Activated T-helper 2 cell treated with anti-CD3 and anti-CD28 coated beads, Interferon-gamma antibody, Interleukin-2, Interleukin-4, amounts not matched to agents 10 μg/mL and 5 μg/mL and 100 μg/mL, durations not matched to agents 14 hours and 24 hours and 36 hours (primary cell): ENCODE measurements at places on chromosomes 1 and 21. TPM values are rescaled to one million over a fixed set of nuclear protein-coding genes. Genes with fewer than 3 reads are reported as not detected.

Gene ACTRT2
- total RNA-seq = not detected in 2 replicates

Gene TRIM45
- 1.5 and 1.8 TPM in 2 replicates for total RNA-seq

Gene EPHA8
- total RNA-seq = not detected in 2 replicates

Gene PMF1
- 115 and 117 TPM in 2 replicates for total RNA-seq

Gene NCMAP
- not detected in 2 replicates for total RNA-seq

Gene DPH5
- 33.5 and 40.0 TPM in 2 replicates for total RNA-seq

Gene ADCY10
- 0.07 and 0.09 TPM in 2 replicates for total RNA-seq

- no peak for DNase-seq
Observed at GRCh38 chr1:93554883-93555872, 107.3 kb downstream of the FNBP1L start.

DNA sequence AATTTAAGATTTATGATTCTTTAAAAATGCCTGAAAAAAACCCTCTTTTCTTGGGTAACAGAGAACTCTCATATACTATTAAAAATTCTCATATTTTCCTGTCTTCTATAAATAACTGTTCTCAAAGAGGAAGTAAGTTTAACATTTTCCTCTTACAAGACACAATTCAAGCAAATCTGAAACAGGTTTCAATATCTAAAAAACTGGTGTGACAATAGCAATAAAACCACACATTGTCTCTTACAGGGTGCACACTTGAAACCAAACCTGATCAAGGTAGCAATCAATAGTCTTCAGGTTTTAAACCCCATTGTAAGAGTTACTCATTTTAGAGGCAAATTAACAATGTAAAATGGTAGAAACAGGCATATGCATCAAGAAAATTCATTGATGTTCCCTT lies 28.0 kb downstream of the FUBP1 start:
- DNase-seq = no peak

DNA sequence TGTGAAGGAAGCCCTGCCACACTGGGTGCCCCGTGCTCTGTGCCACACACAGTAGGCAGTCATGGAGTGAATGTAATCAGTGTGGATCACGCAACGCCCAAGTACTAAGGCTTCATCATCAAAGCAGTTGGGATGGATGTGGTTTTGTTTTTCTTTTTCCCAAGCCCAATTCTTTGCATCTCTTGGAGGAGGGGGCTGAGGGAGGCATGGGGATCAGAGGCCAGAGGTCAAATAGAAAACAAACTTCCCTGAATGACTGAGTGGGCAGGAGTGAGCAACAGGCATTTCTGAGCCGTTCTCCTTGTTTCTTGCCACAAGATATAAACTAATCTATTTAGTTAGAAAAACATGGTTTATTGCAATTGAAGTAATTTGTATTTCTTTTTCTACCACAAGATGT lies 85.3 kb downstream of the TRABD2B start:
- DNase-seq = no peak

GRCh38 chr1:220235462-220235861 lies 36.8 kb downstream of the RAB3GAP2 start:
- no peak for DNase-seq

GRCh38 chr1:13513895-13514546 lies at the start of gene LRRC38:
Gene LRRC38, minus strand, starts transcription at chr1:13514003. Its CDS starts 410 bp downstream, at chr1:13513593.
- DNase-seq = no peak

DNA sequence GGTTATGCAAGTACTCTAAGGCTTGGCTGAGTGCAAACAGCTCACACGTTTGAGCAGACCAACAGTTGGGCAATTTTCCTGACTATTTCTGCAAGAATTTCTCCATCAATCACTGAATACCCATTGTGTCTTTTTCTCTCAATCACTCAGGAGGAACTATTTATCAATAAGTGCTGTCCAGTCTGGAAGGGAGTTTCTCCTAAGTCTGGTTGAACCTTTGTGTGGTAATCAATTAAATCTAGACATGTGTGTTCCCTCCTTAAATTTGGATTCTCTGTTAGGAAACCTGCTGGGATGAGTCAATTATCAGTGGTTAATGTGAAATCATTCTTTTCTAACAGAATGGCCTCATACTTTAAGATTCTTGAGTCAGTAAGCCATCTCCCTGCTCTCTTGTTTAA lies 6.8 kb upstream of the AADACL3 start:
- DNase-seq = no peak

DNA sequence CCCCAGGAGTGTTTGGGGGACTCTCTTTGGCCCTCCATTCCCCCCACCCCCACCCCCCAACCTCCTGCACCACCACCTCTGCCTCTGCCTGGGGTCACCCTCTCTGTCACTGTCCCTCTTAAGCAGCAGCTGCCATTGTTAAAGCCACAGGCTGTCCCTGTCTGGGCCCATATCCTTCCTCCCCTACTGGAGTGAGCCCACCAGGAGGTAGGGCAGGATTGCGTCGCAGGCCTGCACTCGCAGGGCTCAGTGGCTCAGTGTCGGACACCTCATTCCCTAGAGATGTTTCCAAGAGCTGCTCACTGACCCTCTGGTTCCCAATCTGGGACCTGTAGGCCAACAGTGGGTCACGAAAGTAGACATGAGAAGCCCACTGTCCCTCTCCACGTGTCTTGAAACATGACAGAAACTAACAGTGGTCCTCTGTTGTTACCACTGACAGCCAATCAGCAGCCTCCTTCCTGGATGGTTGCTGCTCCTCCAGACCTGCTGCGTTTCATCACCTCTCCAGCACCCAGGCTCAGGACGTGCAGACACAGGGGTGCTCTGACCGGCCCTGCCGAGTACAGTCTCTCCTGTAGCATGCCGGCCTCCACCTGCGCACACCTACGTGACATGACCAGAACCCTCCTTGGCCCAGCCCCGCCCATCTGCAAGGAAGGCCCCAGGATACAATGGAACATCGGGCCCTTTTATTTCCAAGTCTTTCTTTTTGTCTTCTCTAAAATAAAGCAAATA lies 7.7 kb downstream of the PRDM15 start:
- DNase-seq = no peak

GRCh38 chr1:115282807-115283208 lies 55.2 kb downstream of the NGF start:
- DNase-seq = no peak

DNA sequence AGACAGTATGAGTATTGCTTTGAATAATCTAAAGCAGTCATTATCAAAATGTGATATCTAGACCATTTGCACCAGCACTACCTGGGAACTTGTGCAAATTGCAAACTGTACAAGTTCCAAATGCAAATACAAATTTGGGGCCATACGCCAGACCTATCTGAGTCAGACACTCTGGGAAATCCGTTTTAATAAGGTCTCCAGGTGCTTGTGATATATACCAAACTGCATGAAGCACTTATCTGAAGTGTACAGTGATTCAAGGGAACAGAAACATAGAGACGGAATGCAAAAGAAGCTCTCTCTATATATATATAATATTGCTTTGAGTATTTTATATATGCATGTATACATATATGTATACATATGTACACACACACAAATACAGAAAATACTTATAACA lies 36.2 kb upstream of the ASPM start:
- no peak for DNase-seq
